Nephron progenitor cell (in vitro differentiated cells): ENCODE measurements at places on chromosomes 7 and 10.

GRCh38 chr10:15169555-15170401, 1.3 kb upstream of the NMT2 start:
- DNase-seq, result no peak

DNA sequence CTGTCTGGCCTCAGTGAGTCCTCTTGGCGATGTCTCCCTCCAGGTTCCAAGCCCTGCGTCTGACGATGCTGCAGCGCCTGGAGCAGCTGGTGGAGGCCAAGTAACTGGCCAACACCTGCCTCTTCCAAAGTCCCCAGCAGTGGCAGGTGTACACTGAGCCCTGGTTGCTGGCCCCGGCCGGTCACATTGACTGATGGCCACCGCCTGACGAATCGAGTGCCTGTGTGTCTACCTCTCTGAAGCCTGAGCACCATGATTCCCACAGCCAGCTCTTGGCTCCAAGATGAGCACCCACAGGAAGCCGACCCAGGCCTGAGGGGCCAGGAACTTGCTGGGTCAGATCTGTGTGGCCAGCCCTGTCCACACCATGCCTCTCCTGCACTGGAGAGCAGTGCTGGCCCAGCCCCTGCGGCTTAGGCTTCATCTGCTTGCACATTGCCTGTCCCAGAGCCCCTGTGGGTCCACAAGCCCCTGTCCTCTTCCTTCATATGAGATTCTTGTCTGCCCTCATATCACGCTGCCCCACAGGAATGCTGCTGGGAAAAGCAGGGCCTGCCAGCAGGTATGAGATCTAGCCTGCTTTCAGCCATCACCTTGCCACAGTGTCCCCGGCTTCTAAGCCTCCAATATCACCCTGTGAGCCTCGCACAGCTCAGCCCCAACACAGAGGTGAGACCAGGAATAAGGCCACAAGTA, 7.3 kb upstream of the ZNF22 start:
- DNase-seq, result no peak

DNA sequence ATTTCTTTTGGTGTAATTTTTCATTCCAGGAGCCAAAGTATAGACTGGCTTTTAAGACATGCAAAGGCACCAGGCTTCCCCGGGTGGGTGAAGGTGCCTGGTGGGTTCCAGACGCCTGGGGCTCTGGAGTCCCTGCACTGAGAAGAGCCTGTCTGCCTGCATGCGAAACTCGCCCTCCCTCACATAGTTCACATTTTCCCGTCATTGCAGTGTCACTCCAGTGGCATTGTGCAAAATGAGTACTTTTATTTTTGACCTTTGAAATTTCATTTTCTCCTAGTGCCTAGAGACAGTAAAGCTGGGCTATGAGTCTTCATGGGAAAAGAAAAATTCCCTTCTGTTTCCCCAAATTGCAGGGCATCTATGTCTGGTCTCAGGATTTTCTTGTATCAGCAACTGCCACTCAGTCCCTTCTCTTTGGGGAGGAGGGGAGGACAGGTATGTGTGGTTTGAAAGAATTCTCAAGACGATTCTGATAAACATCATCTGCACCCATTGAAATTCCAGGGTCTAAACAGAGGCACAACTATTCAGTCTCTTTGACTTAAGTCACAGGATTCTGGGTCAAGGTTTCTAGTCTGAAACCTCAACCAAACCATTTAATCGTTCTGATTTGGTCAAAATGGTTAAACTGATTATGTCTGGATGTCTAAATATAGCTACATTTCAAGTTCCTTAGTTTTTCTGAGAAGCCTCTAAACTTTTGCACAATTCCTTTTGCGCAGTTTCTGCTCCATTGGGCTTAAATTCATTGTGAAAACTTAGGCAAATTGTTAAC, 107.8 kb downstream of the CYP26A1 start:
- no peak for DNase-seq

DNA sequence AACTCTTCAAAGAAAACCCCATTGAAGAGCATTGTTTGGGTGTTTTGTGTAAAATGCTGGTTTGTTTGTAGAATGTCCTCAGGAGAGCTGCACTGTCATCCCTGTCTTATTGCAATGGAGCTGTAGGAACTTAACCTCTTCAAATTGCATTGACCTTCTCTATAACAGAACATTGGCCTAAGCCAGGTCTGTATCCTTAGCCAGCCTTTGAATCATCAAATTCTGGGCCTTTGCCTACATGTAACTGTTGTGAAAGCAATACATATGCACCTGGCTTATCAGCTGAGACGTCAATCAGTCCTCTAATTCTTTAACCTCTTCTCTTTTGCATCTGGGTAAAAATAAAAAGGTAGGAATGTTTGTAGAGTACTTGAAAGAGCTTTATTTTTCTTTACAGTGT, 196.0 kb downstream of the CSTF2T start:
- no peak for DNase-seq

DNA sequence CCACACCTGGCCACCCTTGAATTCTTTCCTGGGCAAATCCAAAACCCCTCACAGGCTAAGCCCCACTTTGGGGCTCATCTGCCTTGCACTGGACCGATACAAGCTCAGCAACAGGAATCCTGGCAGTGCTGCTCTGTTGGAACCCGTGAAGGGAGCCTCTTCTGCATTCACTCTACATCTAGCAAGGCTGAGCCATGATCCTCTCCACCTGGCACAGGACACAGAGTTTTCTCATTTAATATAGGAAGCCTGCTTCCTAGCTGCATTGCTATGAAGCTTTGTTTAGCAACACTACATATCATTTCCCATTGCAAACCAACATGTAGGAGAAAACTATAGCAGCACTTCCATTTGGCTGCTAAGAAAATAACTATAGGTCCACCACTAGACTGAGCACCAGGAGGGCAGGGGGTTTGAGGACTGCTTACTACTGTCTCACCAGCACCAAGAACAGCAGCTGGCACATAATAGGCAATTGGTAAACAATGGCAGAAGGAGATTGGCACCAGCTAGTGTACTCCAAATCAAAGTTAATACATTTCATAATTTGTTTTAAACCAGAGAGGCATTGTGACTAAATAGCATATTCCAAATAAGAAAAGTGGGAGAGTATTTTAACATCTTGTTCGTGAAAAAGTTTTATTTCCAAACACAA, 56.1 kb downstream of the CPVL start:
- DNase-seq, result no peak

GRCh38 chr7:131010029-131010716, 276.2 kb upstream of the KLF14 start:
- no peak for DNase-seq

GRCh38 chr10:59713196-59713821, 3.7 kb upstream of the SLC16A9 start:
- DNase-seq, result no peak

- no peak for DNase-seq
These were observed 387.0 kb upstream of the SEMA3D start for GRCh38 chr7:85573844-85574243.

GRCh38 chr10:104284846-104285245, 15.9 kb downstream of the GSTO2 start:
- no peak for DNase-seq

- no peak for DNase-seq
These were observed 75.0 kb upstream of the HECTD2 start for GRCh38 chr10:91335147-91335546.

DNA sequence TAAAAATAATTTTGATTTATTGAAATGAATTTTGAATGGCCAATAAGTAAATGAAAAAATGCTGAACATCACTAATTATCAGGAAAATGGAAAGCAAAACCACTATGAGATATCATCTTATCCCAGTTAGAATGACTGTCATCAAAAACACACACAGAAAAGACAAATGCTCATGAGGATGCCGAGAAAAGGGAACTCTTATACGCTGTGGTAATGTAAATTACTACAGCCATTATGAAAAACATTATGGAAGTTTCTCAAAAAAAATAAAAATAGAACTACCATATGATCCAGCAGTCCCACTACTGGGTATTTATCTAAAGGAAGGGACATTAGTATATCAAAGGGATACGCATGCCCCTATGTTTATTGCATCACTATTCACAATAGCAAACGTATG, 15.8 kb downstream of the SCIN start:
- DNase-seq, result no peak

DNA sequence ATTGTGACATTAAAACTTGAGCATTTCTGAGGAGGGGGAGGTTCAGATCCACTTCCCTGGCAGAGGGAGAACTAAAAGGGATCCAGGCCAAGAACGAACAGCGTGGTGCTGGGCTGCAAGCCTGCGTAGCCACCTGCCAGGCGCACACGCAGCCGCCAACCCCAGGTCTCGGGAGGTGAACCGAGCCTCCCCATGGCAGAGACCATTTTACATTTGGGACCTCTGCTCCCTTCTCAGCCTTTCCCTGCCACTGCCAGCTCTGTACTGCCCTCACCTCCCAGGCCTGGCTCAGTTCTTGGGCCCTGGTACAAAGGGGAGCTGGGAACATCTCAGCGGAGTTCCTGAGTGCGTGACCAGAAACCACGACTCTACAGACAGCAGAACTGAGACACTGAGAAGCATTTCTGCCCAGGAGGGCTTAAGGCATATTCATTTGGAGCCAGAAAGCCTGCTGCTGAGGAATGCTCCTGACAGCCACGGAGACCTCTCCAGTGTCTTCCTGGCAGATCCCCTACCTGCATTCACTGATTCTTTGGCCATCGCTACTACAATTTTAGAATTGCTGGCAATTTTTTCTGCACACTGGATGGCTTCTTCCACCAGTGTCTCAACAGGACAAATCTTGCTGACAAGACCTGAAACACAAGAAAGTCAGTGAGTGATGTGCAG, 7.6 kb downstream of the ECHS1 start:
- no peak for DNase-seq

DNA sequence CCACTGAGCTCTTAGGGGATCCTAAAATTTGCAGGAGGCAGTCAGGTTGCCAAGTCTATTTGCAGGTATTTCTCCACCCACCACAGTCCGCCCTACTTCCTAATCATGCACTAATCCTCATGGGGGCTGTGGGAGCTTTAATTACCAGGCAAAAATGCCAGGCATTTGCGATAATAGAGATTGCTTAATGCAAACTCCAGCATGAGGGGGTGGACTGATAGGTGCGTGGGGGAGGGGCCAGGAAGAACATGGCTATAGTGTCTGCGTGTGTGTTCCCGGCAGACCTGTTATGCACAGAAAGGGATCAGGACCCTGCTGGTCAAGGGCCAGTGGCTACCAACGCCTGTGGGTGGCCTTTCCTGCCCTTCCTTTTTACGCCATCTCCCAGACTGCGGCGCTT, 15.6 kb upstream of the AQP1 start:
- DNase-seq, result no peak

DNA sequence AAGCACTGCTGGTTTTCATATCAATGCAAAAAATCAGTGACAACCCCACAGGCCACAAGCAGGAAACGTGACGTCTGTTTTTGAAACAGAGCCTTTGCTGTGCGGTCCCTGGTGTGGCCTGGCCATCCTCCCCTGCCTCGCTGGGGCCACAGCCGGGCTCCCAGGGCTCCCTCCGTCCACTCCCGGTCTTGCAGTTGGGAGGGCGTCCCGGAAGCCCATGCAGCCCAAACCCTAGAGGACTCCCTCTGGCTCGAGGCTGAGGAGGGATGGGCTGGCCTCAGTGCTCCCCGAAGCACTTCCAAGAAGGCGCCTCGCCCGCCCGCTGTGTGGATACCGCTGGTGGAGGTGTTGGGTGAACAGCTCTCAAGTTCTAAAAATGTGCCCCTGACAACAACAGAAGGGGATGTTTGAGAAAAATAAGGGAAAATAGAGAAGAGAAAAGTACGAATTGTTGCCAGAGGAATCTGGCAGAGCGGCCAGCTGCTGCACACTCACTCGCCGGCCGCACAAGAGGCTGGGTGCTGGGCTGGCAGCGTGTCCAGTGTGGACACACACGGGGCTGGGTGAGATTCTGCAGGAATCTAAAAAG, 73.5 kb downstream of the ZRANB1 start:
- no peak for DNase-seq

DNA sequence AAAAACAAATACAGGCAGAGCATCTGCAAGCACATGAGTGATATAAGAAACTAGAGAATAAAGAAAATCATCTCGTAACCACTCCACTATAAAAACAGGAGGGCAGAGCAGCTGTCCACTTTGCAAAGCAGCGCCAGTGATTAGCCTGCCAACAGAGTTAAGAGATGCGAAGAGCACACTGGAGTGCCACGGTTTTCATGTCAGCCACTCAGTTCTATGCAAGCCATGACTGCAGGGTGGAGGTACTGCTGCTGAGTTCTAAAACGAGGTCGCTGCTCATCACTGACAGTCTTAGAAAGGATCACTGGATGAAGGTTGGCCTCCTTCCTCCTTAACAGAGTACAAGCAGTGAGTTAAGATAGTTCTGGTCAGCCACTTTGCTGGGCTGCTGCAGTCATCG, 58.5 kb downstream of the FGFR2 start:
- DNase-seq, result no peak

- DNase-seq, result peak; percentile 35
These were observed at the start of gene ECHDC3 for GRCh38 chr10:11742009-11742778. TSS of gene ECHDC3 (plus strand) at chr10:11742382. CDS start at chr10:11742577, 195 bp downstream.

GRCh38 chr10:127123626-127124025, 72.8 kb downstream of the INSYN2A start:
- no peak for DNase-seq

- no peak for DNase-seq
These were observed 8.6 kb downstream of the VWC2 start for GRCh38 chr7:49781996-49782395.

GRCh38 chr7:41867639-41868280, 164.9 kb upstream of the INHBA start:
- no peak for DNase-seq

DNA sequence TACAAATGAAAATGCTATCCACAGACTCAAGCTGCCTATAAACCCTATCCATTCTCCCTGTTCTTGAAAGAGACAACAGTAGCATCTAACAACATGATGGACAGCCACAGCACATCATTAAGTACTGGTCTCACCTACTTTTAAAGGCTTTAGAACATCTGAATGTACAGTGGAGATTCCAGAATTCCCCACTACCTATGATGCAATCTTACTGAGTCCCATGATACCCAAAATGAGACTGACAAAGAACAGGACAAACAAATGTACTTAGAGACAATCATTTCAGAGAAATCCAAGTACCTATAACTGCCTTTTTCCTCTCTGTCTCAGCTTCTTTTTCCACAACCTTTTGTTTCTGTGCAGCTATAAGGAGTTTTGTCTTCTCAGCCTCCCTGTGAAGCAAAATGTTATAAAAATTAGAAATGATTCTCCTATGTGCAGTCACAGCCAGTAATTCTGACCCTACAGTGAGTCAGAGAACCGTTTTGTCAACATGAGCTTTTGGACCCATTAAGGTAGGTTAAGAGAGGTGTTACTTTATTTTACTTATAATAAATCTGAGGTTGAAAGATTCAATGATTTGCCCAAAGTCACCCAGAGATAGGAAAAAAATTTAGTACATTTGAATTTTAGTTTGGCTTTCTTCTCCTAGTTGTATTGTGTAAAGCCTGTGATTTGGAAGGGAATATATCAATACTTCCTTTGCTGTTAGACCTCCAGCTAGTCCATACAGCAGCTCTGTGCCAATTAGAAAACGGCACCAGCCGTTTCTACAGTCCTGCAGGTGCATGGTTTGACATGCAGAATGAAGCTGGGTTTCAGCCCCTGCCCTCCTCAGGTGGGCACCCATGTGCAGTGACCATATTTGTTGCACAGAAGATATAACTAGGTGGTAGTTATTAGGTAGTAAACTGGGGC, 21.9 kb downstream of the ERLIN1 start:
- no peak for DNase-seq
